ENCODE measurements at places on chromosomes 2 and 18. TPM values are rescaled to one million over a fixed set of nuclear protein-coding genes. Genes with fewer than 3 reads are reported as not detected.

- no peak for DNase-seq
Observed at GRCh38 chr2:73937899-73938298, 11.2 kb downstream of the DGUOK start.

DNA sequence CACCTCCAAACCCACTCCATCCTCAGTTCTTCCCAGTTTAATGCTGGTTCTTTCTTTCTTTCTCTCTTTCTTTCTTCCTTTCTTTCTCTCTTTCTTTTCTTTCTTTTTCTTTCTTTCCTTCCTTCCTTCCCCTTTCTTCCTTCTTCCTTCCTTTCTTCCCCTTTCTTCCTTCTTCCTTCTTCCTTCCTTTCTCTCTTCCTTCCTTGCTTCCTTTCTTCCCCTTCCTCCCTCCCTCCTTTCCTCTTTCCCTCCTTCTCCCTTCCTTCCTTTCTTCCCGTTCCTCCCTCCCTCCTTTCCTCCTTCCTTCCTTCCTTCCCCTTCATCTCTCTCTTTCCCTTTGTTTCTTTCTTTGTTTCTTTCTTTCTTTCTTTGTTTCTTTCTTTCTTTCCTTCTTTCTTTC lies 50.9 kb downstream of the PDCL3 start:
- DNase-seq: no peak

DNA sequence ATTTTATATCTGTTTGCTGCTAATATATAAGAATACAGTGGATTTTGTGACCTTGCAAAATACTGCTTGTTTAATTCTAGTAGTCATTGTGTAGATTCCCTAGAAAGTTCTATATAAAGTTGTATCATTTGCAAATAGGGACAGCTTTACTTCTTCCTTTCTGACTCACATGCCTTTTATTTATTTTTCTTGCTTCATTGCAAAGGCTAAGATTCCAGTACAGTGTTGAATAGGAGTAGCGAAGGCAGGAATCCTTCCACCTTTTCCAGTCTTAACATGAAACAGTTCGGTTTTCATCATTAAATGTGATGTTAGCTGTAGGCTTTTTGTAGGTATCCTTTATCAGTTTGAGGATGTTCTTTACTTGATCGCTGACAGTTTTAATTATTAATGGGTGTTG lies 58.1 kb downstream of the DGKD start:
- DNase-seq: no peak

DNA sequence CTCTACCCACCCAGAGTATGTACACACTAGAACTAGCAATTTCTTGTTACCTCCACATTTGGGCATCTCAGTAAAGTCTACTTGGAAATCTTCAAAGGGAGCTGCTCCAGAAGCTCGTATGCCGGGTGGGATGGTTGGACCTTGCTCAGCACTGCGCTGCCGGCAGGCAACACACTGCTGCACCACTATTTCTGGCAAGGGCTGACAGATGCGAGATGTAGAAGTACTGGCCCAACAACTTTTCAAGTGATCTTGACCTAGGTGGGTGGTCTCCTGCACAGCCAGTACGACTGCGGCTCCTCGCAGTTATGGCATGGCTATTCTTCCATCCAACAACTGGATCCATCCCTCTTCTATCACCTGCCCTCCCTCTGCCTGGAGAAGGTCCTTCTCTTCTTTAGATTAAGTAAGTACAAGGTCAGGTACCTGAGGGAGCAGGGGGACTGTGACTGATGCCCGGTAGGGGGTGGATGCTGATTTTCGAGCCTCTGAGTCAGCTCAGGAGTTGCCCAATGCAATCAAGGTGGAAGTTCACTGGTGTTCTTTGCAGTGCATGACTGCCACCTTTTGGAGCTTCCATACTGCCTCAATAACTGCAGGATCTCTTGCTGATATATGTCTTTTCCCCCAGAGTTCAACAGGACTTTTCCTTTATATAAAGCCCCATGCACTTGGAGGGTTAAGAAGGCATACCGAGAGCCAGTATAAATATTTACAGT lies 100.4 kb upstream of the SLC1A4 start:
- no peak for DNase-seq

GRCh38 chr2:29590211-29590610 lies 331.2 kb downstream of the ALK start:
- no peak for DNase-seq

DNA sequence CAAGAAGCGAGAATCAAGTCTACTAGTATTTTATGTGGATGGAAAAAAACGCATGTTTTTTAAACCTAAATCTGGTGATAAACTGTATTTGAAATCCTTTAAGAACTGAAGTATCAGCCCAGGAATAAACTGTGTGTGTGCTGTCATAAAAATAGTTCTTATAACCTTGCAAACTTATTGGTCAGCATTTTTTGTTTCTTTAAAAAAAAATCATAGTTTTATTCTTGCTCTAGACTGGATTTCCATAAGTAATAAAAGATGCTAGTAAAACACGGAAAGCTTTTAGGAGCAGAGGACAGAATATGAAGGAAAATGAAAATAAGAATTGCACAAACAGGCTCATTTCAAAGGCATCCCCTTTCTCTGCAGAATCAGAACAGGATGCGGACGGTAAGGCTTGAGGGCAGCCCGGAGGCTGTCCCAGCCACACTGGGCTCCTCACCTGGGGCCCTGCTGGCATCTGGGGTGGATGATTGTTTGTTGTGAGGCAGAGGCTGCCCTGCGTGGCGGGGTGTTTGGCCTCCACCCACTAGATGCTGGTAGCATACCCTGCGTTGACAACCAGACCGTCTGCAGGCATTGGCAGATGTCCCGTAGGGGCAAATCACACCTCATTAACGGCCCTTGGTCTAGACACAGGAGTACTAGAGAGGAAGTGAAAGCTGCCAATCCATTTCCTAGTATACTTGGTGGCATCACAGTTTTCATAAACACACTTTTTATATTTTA lies 52.5 kb downstream of the MBP start:
- DNase-seq: no peak

DNA sequence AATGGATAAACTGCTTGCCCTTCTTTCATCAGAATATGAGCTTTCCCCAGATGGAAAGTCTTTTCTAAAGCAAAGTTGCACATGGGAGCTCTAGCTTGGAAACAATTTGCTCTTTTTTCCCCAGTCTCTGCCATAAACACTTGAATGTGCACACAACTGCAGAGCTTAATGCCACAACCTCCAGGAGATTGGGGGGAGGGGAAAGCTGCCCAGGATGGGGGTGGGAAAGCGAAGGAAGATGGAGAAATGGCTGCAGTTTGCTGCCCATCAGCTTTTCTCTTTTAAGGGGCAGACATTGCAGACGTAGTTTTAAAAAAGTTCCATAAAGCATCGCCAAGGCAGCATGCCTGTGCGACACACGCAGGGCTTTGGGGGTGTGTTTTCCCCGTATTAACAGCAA lies 1.5 kb downstream of the ACKR3 start:
- DNase-seq: no peak

DNA sequence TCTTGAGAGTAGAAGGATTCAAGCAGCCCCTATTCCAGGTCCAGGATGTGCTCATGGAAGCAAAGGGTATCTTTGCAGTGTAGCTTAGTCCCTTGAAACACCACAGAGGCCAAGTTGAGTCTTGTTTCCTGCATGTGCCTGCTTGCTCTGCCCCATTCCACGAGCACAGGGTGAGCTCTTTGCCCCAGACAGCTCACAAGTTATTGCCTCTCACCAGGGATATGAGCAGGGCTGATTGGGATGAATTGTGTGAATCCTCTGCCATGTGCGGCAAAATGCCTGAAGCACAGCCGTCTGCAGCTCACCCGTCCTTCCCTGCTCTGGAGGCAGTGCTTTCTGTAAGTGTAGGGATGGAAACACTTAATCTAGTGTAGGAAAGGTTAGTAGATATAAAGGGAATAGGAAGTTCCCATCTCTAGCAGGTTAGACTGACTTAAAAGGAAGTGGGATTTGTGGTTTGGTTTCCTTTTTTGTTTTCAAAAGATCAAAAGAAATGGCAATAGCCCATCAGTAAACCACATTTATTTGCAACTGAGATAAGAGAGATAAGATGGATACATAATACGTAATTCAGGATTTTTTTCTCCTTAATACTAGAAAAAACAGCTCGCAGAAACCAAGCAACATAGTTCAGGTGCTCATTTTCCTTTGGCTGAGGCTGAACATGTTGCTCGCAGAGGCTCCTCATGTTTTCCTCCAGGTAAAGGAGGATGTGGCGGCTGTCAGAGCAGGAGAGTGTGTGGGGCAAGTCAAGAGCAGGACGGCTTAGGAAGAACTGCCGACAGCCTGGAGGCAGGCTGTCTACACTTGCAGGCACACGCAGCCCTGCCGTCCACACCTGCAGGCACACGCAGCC lies 41.4 kb downstream of the TMEM182 start:
- DNase-seq: no peak

DNA sequence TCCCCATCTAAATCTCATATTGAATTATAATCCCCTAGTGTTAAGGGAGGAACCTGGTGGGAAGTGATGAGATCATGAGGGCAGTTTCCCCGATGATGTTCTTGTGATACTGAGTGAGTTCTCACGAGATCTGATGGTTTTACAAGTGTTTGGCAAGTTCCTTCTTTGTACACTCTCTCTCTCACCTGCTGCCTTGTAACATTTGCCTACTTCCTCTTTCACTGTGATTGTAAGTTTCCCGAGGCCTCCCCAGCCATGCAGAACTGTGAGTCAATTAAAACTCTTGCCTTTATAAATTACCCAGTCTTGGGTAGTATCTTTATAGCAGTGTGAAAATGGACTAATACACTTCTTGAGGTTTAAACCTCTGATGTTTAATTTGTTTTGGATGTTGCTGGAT lies 177.5 kb downstream of the CD8B2 start:
- no peak for DNase-seq

GRCh38 chr2:108459441-108459840 lies 10.4 kb downstream of the GCC2 start:
- DNase-seq: no peak

DNA sequence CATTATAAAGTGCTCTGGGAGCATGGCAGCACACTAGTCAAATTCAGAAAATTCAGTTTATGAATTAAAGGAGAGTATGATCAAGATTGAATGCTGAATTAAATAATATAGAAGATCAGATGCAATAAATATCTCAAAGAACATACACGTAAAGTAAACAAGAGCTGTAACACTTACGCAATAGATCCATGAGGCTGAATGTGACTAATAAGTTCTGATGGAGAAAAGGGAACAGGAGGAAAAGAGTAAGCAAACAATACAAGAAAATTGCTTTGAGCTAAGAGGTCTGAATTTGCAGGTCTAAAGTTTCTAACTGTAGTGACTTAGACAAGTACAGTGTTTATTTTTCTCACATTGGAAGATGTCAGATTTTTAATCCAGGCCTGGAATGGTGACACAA lies 646.7 kb upstream of the ZNF804A start:
- DNase-seq: no peak

- DNase-seq: no peak
Observed at GRCh38 chr18:74990563-74991081, 218.3 kb downstream of the PTGR3 start.

- DNase-seq: no peak
Observed at GRCh38 chr2:104982111-104982510, 55.8 kb upstream of the MRPS9 start.

- no peak for DNase-seq
Observed at GRCh38 chr2:98522854-98523253, 78.2 kb downstream of the INPP4A start.

Gene TRIM43
- total RNA-seq: not detected

Gene PTPRM
- 60.2 TPM for total RNA-seq
